Brain microvascular endothelial cell (primary cell): ENCODE measurements at places on chromosomes 7 and 10.

GRCh38 chr10:90885176-90885575 is 13.4 kb downstream of the RPP30 start:
- peak; percentile 71 for DNase-seq

GRCh38 chr7:55113760-55114540 is 95.1 kb downstream of the EGFR start:
- DNase-seq, result no peak

GRCh38 chr10:28732091-28732490 is 54.8 kb downstream of the BAMBI start:
- no peak for DNase-seq

- no peak for DNase-seq
Measured at GRCh38 chr10:18221123-18221522, 80.9 kb downstream of the CACNB2 start.

- peak; percentile 40 for DNase-seq
Measured at GRCh38 chr7:40733114-40733513, 598.3 kb downstream of the SUGCT start.

- DNase-seq, result no peak
Measured at GRCh38 chr10:121127151-121127906, 276.2 kb downstream of the WDR11 start.

DNA sequence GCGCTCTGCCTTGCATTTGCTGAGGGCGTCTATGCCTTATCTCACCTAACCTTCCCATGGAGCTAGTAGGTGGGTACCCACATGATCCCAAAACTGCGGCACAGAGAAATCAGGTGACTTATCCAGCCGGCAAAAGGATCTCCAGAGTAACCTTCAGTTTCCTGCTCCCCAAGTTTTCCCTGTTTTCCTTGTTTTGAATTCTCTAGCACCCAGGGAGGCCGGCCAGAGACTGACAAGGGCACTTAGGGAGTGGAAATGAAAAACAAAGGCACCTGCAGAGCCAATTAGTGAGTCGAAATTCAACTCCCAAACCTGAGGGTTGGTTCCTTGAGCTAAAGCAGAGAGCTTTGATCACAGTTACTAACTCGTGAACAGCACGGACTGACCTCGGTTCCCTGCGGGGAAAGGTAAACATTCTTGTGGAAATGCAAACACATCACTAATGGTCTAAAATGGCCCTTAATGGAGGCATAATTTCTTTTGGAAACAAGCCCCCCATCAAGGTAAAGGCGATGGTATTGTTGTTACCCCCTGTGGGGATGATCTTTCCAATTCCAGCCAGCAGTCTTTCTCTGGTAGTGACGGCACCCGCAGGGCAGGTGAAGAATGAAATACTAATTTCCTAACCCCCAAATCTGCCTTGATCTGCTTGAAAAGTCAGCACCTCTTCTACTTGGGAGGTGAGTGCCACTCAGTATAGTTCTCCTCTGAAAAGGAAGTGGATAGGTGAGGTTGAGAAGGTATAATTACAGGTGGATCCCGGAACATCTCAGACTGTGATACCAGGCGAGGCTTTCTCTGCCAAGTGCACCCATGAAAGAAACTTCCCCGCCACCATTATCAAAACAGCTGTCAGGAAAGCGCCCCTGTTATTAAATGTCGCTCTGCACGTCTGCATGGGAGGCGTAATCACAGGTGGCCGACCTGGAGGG is 365.6 kb upstream of the AUTS2 start:
- DNase-seq, result no peak

DNA sequence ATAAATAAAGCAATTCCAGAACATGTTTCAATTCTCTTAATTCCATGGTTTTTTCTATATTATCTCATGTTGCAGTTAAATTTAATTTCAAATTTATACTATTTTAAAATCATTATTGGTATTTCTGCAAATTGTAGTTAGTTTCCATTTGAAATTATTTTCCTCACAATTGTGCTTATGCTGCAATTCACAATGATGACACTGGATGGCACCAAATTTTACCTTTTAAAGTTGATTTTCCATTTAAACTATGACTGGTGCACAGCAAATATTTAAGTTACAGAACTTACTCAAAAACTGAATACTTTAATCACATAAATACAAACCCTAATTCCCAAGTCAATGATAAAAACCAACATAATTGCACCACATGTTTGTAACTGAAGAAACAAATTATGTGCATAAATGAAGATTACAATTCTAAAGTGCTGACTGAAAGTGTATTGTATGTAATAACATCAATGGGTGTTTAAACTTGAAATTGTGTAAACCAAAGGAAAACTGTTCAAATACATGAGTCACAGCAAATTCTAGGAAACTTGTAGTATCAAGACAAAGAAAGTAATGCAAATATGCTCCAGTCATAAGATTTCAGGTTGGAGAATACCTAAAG is 75.3 kb upstream of the AASS start:
- peak; percentile 10 for DNase-seq

DNA sequence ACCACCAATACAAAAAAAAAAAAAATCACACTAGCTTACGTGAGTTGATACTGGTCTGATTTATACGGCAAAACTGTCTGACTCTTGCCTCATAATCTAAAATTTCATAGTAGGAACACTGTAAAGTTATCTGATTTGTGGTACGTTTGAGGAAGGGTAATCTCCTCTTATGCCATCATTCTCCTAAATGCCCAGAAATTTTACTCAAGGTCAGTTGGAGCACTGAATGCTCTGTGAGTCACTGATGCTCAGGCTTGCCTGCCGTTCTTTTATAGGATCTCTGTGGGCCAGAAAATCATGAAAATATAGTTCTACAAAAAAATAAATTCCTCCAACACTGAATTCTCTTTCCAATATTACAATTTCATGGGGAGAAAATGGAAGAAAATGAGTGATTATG is 135.7 kb downstream of the PDE1C start:
- no peak for DNase-seq

GRCh38 chr7:106542550-106543220 is 118.3 kb downstream of the CCDC71L start:
- peak; percentile 85 for DNase-seq

- no peak for DNase-seq
Measured at GRCh38 chr10:7471720-7472367, 61.0 kb upstream of the SFMBT2 start.

DNA sequence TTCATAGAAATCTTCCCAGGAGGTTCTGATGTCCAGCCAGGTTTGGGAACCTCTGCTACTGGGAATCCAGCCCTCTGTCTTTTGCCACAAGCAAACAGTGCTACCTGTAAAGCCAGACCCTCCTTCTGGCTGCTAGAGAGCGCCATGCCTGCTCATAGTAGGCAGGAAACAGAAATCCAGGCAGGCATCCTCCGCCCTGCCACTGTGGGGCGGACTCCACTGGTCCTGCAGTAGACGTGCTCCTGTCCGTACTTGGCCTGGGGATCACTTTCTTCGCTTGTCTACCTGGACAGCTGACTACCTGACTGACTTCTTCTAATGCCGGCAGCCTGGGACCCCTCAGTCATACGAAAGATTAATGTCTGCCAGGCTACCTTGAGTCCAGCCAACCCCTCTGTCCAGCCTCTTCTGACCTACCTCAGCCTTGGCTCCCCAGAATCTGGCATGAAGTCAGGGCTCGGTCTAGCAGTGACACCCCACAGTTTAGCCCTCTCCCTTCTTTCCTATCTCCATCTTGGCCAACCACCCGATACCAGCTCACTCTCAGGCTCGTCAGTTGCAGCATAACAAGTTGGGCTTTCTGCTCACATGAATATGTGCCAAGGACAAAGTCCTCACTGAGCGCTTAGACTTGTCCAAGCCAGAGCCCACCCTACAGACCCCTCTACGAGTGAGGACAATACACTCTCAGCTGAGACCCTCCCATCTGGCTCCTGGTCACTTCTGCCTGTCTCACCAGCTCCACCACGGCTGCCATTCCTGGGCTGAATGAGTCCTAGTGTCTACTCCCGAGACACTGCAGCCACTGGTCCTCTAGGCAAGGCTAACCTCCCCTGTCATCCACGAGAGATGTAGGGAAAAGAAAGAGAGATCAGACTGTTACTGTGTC is 43.9 kb upstream of the OPALIN start:
- no peak for DNase-seq

DNA sequence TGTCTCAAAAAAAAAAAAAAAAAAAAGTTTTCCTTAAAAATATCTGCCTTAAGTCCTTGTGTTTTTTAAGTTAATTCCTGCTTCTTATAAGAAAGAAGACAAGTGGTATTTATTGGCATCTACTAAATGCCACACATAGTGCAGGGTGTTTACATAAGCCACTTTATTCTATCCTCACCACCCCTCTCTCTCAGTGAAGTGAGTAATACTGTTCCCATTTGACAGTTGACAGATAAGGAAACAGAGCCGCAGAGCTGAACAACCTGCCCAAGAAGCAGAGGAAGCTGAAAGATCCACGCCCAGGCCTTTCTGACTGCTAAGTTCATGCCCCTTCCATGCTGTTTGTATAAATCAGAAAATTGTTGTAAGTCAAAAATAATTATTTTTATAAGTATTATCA is 54.1 kb downstream of the ABLIM1 start:
- no peak for DNase-seq

GRCh38 chr7:35254496-35255442 is 869 bp upstream of the TBX20 start:
- DNase-seq, result no peak

DNA sequence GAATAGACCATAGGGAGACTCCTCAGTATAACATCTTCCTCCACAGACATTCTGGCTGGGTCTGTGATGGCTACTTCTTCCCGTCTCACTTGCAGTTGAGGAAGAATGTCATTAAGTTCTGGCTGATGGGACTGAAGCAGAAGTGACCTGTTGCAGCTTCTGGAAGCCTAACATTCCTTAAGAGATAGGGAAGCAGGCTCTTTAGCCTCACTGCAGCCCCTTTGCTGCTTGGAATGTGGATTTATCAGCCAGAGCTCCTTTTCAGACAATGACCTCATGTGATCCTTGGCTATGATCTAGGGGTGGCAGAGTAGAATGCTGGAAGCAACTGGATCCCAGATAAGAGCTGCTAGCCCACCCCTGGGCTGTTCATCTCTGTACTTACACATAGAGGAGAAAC is 142.5 kb downstream of the RNF216 start:
- peak; percentile 40 for DNase-seq

- peak; percentile 24 for DNase-seq
Measured at GRCh38 chr10:30384701-30385201, 35.7 kb upstream of the MTPAP start.

GRCh38 chr7:21338728-21339164 is 89.1 kb upstream of the SP4 start:
- DNase-seq, result no peak

DNA sequence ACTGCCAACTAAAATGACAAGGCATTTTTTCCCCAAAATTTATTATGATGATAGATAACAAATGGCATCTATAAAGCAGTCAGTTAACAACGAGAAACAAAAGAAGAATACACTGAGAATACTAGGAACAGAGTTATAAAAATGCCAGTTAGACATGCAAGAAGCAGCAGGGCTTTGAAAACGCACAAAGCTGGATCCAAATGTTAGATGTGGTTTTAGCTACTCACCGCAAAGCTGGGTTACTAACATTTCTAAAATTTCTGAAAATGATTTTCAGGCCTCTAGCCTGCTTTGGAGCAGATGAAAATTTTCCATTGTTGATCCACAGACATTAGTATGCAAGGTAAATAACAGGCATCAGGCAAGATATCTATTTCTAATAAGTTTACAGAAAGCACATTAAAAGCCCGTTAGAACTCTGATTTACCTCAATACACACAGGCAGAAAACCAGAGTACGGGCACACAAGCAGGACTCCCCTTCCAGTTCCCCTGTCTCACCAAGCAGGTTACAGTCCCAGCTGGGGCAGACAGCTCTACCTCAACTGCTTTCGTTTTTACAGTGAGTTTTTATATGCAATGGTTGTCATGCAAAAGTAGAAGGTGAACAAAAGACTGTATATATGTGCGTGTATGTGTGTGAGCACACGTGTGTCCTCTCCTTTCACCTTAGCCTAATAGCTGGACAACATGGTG is 37.9 kb downstream of the GLI3 start:
- DNase-seq, result no peak
